ENCODE measurements at places on chromosomes 3 and 15.

- no peak for DNase-seq
These were observed 17.1 kb downstream of the IQCB1 start for GRCh38 chr3:121817753-121818152.

- no peak for DNase-seq
These were observed 164.8 kb upstream of the RORA start for GRCh38 chr15:61393949-61394348.

GRCh38 chr3:29693863-29694262 lies 413.0 kb downstream of the RBMS3 start:
- DNase-seq = no peak

- no peak for DNase-seq
These were observed 65.7 kb upstream of the ALDH1L1 start for GRCh38 chr3:126245811-126246727.

GRCh38 chr3:190847436-190847835 lies 15.1 kb downstream of the GMNC start:
- no peak for DNase-seq

- no peak for DNase-seq
These were observed 3.7 kb downstream of the MELTF start for GRCh38 chr3:197025736-197026480.

GRCh38 chr15:99826157-99826780 lies 93.0 kb upstream of the LYSMD4 start:
- no peak for DNase-seq

- DNase-seq = no peak
These were observed 153.0 kb downstream of the THRB start for GRCh38 chr3:24341668-24342067.

DNA sequence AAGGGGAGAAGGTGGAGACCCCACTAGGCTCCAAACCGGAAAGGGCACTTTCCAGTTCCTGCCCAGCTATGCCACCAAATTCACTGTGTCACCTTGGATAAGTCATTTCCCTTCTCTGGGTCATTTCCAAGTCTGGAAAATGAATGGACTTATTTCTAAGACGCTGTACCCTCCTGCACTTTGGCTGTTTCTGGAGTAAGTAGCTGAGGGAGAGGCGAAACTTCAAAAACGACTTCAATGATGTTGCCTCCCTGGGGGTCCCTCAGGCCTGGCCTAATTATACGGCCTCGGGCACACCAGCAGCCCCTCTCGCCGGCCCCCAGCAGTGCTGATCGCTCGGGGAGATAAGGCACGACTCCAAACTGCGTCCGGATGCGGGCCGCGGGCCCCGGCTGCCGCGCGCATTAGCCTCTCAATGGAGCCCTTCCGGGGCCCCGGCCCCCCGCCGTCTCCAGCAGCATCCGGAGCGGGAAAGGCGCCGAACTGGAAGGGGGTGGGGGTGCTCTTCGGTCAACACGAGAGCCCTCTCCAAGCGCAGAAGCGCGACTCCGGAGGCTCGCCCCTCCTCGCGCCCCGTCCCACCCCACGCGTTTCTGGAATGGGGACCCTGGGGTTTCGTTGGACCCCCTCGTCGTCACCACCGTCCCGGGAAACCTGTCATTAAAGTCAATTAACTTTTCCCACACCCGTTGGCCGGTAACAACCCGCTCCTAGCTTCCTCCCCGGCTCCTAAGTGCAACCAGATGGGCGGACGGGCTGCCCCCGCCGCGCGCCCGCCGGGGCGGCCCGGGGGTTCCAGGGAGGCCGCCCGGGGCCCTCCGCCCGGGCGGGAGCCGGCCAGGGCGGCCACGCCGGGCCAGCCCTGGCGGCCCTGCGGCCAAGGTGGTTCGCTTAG lies 4.8 kb downstream of the HES1 start:
- DNase-seq = no peak

GRCh38 chr15:101024073-101024695 lies 105.0 kb downstream of the LRRK1 start:
- DNase-seq = no peak

DNA sequence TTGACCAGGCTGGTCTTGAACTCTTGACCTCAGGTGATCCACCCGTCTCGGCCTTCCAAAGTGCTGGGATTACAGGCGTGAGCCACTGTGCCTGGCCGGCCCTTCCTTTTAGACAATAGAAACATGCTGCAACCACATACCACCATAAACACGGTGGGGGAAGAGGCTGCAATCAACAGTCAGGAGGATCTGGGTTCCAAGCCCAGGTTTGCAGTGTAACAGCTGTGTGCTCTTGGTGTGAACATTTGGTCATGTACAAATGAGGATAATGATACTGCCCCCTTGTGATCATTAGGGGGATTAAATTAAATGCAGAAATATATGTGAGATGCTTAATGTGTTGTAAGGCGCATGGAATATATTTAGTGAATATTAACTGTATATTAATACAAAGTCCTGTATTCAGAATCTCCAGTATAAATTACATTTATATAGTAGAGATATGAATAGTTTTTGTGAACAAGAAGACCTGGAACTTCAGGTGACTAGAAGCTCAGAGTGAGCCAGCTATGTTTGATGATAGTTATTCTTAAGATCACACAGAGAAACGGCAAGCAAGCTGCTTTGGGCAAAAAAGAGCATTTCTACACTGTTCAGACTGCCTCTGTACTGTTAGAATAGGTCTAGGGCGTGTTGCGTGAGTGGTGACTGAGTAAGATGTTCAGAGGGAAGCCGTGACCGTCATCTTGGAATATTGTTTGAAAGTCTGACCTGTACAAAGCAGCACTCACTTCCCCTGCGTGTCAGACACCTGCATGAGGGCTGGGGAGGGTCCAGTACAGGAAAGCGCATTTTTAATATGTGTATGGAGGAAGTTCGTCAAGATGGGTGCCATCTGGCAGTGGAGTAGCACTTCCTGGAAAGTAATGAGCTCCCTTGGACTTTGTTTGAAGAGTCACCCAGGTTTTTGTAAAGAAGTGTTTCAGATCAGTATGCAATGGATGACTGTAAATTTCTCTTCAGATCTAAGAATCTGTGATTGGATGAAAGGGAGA lies 125.8 kb downstream of the PGPEP1L start:
- DNase-seq = no peak

- DNase-seq = no peak
These were observed 2.0 kb downstream of the TMEM62 start for GRCh38 chr15:43135351-43135750.

Measured in activated CD4-positive, CD25-positive, alpha-beta regulatory T cell (primary cell).